NB4 (cell line): ENCODE measurements at places on chromosomes 6 and 20.

GRCh38 chr20:62485062-62485700 lies 9.4 kb upstream of the GATA5 start:
- DNase-seq = no peak

DNA sequence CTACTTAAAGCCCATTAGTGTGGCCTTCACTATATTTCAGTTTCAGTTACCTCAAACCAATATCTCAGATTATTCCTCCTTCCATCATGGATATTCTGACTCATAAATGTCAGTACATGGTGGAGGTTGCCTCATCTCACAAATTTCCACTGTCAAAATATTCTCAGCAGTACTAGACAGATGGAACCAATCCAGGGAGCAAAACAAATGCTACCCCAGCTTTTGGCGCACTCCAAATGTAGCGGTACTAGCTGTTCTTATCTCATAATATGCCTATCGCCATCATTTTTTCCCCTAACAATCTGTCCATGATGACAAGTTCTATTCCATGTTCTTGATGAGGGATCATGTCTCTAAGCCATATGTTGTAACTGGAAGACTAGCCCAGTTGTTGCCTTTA lies 1026.1 kb downstream of the KIF16B start:
- no peak for DNase-seq

DNA sequence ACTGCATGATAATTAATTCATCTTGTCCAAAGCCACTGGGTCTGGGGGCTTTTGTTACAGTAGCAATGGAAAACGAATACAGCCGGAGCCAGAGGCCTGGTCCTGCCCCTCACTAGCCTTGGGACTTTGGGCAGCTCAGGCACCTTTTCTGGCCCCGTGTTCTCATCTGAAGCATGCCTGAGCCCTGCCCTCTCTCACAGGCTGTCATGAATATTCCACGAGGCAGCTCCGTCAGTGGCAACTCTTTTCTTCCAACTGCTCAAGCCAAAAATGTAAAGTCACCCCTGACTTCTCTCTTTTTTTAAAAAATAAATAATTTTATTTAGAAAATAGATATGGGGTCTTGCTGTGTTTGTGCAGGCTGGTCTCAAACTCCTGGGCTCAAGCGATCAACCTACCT lies 5.3 kb downstream of the BNIP5 start:
- DNase-seq = no peak

- DNase-seq = no peak
These were observed 6.9 kb downstream of the PI3 start for GRCh38 chr20:45181639-45182038.

DNA sequence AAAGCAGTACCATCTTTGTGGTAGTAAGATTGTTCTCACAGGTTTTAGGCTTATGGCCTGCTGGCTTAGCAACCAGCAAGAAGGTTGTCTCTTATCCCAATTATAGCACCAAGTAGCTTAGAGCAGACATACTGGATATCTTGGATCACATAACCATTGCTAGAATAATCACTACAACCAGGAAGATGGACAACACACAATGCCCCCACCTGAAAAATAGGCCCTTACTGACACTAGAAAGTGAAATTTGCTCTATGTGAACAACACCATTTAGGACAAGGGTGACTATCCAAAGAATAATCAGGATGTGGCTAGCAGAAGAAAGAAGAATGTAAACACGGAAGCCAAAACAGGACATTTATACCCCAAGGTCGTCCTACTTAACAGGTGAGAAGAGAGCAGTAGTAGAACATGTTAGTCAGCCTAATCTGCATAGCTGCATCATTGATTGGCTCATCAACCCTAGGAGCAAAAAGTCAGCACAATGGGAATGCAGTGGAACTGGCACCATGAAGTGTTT lies 172.7 kb upstream of the MARCKS start:
- DNase-seq = peak; percentile 32

DNA sequence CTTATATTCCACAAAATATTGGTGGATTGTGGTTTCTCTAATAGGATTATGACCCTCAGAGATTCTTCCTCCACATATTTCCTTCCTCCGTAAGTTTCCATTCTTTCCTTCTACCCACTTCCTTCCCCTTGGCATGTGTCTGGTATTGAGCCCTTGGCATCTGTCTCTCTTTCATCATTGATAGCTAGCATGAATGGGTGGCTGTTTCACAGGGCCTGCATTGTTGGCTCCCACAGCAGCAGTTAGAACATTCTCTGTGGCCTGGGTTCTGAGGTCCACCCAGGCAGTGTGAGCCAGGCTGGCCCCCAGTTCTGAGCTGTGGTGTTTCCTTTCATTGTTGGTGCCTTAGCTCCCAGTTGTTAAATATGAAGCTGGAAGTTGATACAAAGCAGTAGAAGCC lies 125.3 kb downstream of the ANKS1A start:
- no peak for DNase-seq

- DNase-seq = peak; percentile 80
These were observed 303.6 kb upstream of the FERMT1 start for GRCh38 chr20:6426287-6426891.

DNA sequence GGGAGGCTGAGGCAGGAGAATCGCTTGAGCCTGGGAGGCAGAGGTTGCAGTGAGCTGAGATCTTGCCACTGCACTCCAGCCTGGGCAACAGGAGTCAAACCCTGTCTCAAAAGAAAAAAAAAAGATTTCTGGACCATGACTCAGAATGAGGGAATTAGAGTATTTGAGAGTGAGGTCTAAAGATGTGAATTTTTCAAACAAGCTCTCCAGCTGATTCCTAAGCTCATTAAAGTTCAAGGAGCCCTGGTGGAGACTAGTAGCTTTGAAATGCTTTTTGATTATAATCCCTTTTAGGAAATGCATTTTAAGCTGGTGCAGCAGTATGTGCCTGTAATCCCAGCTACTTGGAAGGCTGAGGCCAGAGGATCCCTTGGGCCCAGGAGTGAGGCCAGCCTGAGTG lies 21.8 kb upstream of the SRF start:
- DNase-seq = no peak

- no peak for DNase-seq
These were observed 46.1 kb downstream of the SLC35B3 start for GRCh38 chr6:8389036-8389818.

GRCh38 chr20:62168061-62168460 lies 14.8 kb upstream of the MTG2 start:
- no peak for DNase-seq

DNA sequence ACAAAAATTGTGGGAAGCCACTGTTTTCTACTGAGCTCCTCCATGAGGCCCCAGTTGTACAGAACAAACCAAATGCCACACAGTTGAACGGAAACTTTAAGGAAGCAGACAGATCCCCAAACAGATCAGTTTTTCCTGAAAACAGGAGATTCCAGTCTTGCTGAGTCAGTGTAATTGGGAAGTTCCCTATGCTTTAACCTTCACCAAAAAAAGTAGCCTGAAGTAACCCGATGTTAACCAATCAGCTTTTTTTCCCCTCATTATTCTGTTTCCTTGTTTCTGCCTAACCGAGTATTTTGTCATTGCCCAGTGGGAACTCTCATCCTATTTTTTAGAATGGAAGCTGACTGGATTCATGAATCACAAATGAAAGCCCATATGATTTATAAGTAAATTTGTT lies 36.7 kb downstream of the MARCKS start:
- DNase-seq = no peak

GRCh38 chr6:111030008-111031007 lies 48.5 kb downstream of the RPF2 start:
- DNase-seq = peak; percentile 36

- DNase-seq = no peak
These were observed 18.4 kb upstream of the RAMACL start for GRCh38 chr6:166604911-166605310.
